Subcutaneous preadipocyte (primary cell): ENCODE measurements at places on chromosomes 7 and 10. TPM values are rescaled to one million over a fixed set of nuclear protein-coding genes. Genes with fewer than 3 reads are reported as not detected.

Gene MINDY4
- total RNA-seq: 14.7 and 17.0 TPM in 2 replicates

Gene PDGFA
- 1.4 and 1.8 TPM in 2 replicates for total RNA-seq

Gene GFRA1
- total RNA-seq: 0.39 and 1.1 TPM in 2 replicates

Gene ELFN1
- total RNA-seq: 3.7 and 4.3 TPM in 2 replicates

Gene ACHE
- under 0.01 TPM in 1 of 2 replicates, not detected in the other for total RNA-seq

Gene GRM3
- not detected in 2 replicates for total RNA-seq

Gene GBX1
- total RNA-seq: not detected in 2 replicates

Gene EPC1
- total RNA-seq: 17.3 and 24.2 TPM in 2 replicates

Gene VAX1
- not detected in 2 replicates for total RNA-seq

Gene MMP21
- total RNA-seq: 0.20 TPM in 1 of 2 replicates, not detected in the other

Gene POP7
- 52.2 and 52.8 TPM in 2 replicates for total RNA-seq

Gene RAPGEF5
- total RNA-seq: 0.37 and 2.2 TPM in 2 replicates

Gene CABCOCO1
- 0.20 and 0.37 TPM in 2 replicates for total RNA-seq

Gene HSPA12A
- total RNA-seq: 13.2 and 14.5 TPM in 2 replicates

Gene ADCY1
- 1.1 and 2.7 TPM in 2 replicates for total RNA-seq

Gene ZNF365
- total RNA-seq: 0.59 TPM in 1 of 2 replicates, not detected in the other

Gene GLRX3
- 86.0 and 88.8 TPM in 2 replicates for total RNA-seq

Gene CNNM1
- total RNA-seq: 0.59 and 0.73 TPM in 2 replicates

Gene DNAAF5
- 43.0 and 50.4 TPM in 2 replicates for total RNA-seq

Gene SUFU
- 2.2 TPM in 2 replicates for total RNA-seq

Gene TFR2
- under 0.01 and 0.20 TPM in 2 replicates for total RNA-seq

Gene C10orf53
- total RNA-seq: not detected in 2 replicates

Gene ST8SIA6
- not detected in 2 replicates for total RNA-seq

Gene PLPP4
- not detected in 2 replicates for total RNA-seq

Gene DPYSL4
- 1.6 and 5.1 TPM in 2 replicates for total RNA-seq

Gene SLC26A4
- 0.37 and 0.39 TPM in 2 replicates for total RNA-seq

Gene ADIRF
- total RNA-seq: 35.2 and 51.1 TPM in 2 replicates

Gene MACROH2A2
- total RNA-seq: 4.3 and 6.2 TPM in 2 replicates
